ENCODE measurements at places on chromosomes 7 and 10.

DNA sequence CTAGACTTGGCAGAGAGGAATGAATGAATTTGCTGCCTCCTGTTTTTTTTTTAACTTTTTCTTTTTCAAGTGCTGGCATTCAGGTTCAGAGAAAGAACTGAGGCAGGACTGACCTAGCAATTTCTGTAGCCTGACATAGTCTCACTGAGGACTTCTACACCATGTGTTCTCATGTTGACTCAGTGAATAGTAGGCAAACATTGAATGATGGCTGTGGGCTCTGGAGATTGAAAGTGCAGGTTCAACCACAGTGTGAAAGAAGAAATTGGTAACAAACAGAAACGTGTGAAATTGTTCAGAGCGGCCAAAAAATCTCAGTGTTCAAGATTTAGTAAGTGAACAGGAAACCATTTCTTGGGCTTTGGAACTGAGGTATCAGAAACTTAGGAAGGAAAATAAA, 322.4 kb upstream of the GHITM start:
- DNase-seq = no peak

- no peak for DNase-seq
Observed at GRCh38 chr10:71972746-71973695, 8.8 kb downstream of the CHST3 start.

GRCh38 chr7:129800901-129801300, 151.9 kb downstream of the UBE2H start:
- no peak for DNase-seq

DNA sequence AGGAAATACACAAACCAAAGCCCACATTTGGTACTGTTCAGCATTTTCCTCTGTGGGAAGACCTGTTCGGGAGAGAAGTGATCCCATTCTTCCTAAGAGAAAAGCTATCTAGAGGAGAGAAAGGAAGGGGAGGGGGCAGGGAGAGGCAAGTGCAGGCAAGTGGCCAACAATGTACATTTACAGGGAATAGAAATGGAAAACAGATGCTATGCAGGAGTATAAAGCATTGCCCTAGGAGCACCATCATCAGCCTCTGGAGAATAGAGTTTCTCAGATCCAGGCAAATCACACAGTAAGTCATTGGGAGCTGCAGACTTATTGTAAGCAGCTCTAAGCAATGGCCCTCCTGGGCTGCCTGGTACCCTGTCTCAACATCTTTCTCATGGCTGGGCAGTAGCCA, 424.4 kb upstream of the AUTS2 start:
- no peak for DNase-seq

DNA sequence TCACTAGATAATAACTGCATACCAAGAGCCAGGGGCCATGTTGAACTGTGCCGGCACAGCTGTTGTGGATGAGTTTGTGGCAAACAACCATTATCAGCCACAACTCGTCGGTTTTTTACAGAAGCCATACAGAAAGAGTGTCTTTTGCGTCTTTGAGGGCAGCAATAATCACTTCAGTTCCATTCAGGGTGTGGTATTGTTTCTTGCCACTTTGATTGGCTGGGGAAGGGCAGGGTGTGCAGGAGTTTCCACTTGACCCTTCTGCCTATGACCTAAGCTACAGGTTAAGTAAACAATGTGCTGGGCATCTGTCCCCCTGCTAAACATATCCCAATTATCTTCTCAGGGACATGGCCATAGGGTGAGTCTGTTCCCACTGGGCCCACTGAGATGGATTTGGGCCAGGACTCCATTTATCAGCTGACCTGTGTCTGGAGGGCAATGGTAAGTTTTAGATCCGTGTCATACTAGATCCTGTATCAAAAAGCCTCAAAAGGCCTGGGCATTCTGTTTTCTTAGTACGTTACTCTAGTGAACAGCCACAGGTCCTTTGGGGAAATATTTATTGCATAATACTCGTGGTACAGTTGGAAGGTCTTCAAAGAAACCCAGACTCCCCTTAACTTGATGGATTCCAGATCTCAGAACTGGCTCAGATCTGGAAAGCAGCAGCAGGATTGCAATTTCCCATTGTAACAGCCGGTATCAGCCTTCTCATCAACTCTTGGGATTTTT, 15.9 kb downstream of the ZNF3 start:
- DNase-seq = no peak

DNA sequence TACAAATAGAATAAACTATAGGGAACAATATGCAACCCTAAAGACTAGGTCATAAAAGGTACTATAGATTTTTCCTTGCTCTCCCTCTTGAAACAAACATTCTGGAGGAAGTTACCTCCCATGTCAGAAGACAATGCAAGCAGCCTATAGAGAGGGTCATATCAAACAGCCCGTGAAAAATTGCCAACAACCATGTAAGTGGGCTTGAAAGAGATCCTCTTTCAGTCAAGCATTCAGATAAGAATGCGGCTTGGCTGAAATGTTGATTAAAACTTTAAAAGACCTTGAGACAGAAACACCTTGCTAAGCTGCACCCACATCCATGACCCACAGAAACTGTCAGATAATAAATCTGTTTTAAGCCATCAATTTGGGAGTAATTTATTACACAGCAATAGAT, 526.6 kb upstream of the GHITM start:
- DNase-seq = no peak

DNA sequence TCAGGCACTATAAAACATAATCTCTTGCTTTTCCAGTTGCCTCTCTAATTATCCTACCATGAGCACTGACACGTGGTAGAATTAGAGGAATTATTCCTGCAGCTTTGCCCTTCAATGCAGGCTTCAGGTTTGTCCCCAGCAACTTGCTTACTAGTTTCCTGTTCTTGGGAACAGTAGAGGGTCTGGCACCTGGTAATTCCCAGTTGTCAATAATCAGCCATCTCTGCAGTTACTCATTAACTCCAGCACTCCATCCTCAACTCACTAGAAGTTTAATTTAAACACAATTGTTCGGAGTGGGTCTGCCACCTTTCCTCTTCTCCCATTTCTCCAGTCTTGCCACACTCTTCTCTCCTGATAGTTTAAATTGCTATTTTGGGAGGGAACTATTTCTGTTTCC, 324.3 kb upstream of the KIAA1217 start:
- DNase-seq = no peak

DNA sequence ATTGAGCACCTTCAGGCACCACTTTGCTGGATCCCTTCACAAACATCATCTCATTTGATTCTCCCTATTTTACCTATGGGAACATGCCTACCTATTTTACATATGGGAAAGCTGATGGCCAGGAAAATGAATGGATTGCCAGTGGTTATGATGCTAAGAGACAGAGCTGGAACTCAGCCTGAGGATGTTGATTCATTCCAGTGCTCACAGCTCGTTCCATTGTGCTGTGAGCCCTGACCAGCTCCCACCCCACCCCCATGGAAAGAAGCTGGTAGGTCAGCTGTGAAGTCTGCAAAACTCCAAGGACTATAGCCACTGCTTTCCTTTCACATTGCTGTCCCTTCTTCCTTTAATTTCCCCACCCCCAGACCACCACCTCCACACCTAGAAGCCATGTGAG, 9.6 kb downstream of the UBTD1 start:
- peak; percentile 36 for DNase-seq

Data from RWPE1 (cell line).